SK-N-SH treated with all-trans-retinoic acid at 6 μM for 48 hours (cell line): ENCODE measurements at places on chromosomes 4 and X.

DNA sequence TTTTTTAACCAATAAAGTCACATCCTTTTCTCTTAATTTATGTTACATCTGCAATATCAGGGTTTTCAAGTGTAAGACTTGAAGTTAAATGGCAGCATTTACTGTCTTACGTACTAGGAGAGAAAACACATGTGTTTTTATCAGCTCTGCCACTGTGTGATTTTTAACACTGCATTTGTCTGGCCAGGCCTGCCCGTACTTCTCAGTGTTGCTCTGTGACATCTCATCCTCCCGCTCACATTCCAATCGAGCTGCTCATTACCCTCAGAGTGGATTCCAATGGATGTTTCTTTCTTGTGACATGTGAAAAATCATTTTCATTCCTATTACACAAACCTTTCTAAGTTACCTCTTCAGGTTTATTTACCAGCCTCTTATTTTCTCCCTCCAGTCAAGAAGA is 420.3 kb downstream of the FAT4 start:
- peak; percentile 99 for ATAC-seq

GRCh38 chr4:54571293-54572151 is 86.2 kb upstream of the KIT start:
- ATAC-seq = no peak

DNA sequence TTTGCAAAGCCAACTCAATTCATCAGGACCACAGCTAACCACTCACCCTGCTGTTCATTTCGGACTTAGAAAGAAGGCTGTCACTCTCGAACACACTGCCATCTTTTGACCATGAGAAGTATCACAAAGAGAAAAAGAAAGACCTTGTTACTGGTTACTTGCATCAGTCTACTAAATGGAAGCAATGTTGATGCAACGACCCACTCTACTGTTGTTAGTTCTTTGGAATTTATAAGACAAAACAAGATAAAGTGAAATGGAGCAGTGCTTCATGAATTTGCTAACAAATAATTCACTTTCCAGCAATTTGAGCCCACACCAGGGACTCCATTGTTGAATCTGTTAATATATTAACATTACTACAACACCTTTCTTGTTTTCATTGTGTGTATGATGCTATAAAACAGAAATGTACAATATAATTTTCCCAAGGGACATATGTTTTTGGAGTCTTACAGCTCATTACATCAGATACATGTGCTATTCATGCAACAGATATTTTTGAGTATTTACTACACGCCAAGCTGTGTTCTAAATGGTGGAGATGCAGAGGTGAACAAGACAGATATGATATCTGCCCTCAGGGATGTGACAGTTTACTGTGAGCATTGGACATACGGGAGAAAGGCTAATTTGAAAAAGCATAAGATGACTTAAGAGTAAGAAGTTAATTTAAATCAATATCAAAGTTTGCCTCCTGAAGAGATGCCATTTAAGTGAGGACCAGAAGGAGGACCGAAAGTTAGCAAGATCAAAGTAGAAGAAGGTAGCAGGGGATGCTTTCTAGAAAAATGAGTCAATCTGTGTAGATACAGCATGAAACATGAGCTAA is 87.2 kb downstream of the AREG start:
- peak; percentile 76 for ATAC-seq

DNA sequence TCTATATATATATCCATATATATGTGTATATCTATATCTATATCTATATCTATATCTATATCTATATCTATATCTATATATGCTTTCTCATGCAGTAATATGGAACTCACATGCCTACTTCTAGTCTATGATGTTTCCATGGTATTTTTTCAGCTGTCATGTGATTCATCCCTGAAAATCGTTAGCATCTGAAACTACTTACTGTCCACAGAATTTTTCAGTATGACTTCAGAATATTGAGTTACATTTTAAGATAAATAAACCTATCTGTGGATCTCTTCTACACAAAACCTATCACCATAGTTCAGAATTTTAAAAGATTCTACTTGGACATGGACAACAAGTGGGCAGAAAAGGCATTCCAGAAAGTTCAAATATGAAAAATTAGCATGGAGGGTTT is 855.1 kb upstream of the INTU start:
- ATAC-seq = peak; percentile 86

GRCh38 chrX:111100191-111100590 is 4.2 kb downstream of the PAK3 start:
- peak; percentile 70 for ATAC-seq

GRCh38 chr4:165909947-165910346 is 36.9 kb downstream of the TLL1 start:
- peak; percentile 25; the same call in 1 of the 3 replicates for ATAC-seq

DNA sequence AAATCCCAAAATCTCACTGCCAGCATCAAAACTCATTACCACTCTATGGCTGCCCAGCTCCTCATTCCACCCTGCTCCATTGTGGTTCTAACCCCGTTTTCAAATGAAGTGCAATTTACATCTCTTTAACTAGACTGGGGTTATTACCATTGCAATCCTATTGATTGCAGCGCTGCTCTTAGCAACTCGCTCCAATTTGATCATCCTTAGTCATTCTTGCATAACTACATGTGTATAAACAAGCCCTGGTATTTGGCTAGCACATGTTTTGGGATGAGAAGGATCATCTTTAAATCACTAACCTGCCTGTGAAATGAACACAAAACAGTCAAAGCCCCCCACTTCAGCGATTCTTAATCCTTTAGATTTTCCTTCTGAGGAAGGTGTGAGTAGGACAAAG is 340.1 kb upstream of the PPARGC1A start:
- ATAC-seq = no peak

- no peak for ATAC-seq
Observed at GRCh38 chr4:103998756-103999155, 279.0 kb upstream of the TACR3 start.

GRCh38 chrX:49069038-49069437 is 4.8 kb downstream of the PRAF2 start:
- no peak for ATAC-seq

GRCh38 chr4:38062088-38062775 is 102.0 kb downstream of the PTTG2 start:
- peak; percentile 77 for ATAC-seq

- no peak; the same call in 2 of the 3 replicates for ATAC-seq
Observed at GRCh38 chr4:187480146-187481145, 515.1 kb upstream of the ZFP42 start.

- ATAC-seq = no peak
Observed at GRCh38 chr4:142211444-142211843, 575.1 kb downstream of the IL15 start.

DNA sequence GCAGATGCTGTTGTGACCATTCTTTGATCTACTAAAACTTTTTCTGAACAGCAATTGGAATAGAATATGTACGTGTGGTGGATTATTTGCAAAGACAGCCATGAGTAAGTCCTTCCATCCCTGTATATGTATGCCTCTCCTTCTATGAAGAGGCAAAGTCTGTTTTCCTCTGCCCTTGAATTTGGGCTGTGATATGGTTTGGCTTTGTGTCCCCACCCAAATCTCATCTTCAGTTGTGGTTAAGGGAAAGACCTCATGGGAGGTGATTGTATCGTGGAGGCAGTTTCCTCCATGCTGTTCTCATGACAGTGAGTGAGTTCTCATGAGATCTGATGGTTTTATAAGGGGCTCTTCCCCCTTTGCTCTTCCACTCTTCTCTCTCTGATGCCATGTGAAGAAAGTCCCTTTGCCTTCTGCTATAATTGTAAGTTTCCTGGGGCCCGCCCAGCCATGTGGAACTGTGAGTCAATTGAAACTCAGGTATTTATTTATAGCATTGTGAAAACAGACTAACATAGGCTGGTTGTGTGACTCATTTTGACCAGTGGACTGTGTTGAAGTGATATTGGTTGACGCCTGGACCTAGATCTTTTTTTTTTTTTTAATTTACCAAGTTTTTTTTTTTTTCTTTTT is 108.3 kb upstream of the CAMK2D start:
- ATAC-seq = no peak

- ATAC-seq = no peak
Observed at GRCh38 chr4:140244328-140244727, 90.3 kb upstream of the MAML3 start.

DNA sequence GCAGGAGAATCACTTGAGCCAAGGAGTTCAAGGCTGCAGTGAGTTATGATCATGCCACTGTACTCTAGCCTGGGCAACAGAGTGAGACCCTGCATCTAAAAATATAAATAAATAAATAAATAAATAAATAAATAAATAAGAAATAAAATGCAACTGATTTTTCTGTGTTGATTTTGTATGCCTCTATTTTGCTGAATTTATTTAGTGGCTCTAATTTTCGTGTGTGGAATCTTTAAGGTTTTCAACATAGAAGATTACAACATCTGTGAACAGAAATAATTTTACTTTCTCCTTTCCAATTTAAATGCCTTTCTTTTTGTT is 30.9 kb upstream of the ABCG2 start:
- ATAC-seq = no peak

GRCh38 chr4:38177641-38178391 is 217.6 kb downstream of the PTTG2 start:
- ATAC-seq = no peak

GRCh38 chr4:174580597-174580996 is 58.3 kb upstream of the HPGD start:
- no peak for ATAC-seq

- ATAC-seq = no peak
Observed at GRCh38 chrX:108582151-108582550, 142.5 kb downstream of the COL4A5 start.

DNA sequence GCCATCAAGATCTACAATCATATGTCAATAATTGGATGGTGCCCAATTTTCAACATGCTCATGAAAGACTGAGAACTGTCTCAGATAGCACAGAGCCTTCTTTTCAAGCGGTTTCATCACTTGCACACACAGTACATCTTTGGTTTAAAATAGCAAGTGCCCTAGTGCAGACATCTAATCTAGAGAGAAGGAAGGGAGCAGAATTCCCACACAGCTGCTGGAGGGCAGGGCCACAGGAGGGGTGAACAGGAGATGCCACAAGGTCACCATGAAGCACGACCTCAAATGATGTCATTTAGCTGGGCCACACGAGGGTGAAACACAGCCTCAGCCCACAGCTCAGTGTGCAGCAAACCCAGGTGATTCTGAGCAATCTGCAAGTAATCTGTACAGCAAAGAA is 24.3 kb downstream of the LEF1 start:
- no peak for ATAC-seq

DNA sequence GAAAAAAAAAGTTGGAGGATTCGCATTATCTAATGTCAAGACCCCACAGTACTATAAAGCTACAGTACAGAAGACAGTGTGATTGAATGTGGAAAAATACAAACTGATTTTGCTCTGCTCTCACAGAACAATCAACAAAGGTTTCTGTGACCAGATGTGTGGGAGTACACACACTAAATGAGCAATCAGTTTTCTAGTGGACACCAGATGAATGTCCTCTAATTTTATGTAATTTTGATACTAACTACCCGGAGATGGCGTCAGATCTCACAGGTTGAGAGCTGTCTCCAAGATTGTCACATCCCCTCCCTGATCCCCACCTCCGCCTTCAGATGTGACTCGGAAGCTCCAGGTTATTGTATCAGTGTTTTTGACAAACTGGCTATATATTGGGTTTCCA is 81.9 kb upstream of the HUWE1 start:
- no peak for ATAC-seq

- peak; percentile 50 for ATAC-seq
Observed at GRCh38 chr4:56976837-56977320, 527 bp downstream of the NOA1 start.

GRCh38 chr4:40827758-40828157 is 78.0 kb downstream of the NSUN7 start:
- ATAC-seq = no peak

GRCh38 chrX:68238568-68238967 is 194.7 kb downstream of the OPHN1 start:
- ATAC-seq = no peak

- no peak for ATAC-seq
Observed at GRCh38 chr4:633406-633805, 8.0 kb downstream of the PDE6B start.

DNA sequence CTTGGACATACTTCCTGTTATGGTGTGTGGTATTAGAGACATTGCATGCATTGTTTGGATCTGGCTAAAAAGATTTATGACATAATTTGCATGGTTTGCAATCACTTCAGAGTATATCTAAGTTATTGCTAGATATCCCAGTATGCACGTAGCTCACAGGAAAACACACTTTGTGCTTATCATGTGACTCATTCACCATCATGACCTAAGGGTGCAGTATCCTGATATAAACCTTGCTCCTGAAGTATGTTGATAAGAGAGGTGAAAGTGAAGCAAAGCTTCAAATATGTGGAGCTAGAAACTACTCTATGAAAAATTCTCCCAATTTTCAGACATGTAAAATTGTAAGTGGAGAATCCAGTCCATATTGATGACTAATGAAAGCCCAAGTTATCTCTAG is 46.9 kb upstream of the GRXCR1 start:
- ATAC-seq = no peak

- ATAC-seq = no peak
Observed at GRCh38 chrX:34238896-34239295, 106.8 kb upstream of the FAM47A start.

- ATAC-seq = no peak
Observed at GRCh38 chrX:73831500-73831899, 268.5 kb downstream of the CHIC1 start.

GRCh38 chr4:125727931-125728330 is 413.2 kb downstream of the FAT4 start:
- ATAC-seq = no peak

DNA sequence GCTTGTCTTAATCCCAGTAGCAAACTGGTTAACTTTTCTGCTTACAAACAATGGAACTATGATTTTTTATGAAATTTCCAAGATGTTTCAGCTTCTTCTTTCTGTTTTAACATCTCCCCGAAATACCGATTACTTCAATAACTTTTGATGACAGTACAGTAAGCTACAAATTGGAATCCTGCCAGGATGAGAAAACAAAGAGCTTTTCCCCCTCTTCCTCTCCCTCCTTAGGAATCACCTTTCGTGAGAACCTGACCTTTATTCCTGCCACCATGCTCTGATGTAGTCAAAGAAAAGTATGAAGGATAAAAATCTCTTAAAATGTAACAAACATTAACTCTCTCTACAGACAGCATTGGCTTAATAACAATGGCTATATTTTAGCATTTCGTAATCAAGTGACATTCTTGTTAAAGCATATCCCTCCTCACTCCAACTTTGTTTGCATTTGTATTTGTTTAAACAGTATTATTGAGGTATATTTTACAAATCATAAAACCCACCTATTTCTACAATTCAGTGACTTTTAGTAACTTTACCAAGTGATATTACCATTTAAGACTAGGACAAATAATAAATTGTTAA is 148.7 kb upstream of the NAP1L5 start:
- ATAC-seq = no peak
